AML-193 (cell line): ENCODE measurements at places on chromosomes 11 and 22.

- DNase-seq, result no peak
Observed at GRCh38 chr22:41534219-41534618, 10.1 kb downstream of the POLR3H start.

DNA sequence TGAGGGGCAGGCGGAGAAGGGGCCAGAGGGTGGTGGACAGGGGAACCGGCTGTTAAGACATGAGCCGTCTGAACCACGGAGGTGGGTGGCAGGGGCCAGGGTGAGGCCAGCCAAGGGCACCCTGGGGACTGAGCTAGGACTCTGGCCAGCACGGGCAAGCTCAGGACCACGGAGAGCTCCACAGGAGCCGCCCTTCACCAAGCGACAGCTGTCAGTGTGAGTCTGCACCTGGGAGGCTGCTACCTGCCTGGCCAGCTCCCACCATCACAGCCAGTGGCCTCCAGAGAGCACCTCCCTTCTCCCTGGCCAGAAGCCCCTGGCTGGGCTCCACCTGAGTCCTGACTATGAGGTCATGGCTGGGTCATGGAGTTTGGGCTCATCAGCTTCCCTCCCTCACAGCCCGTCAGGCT, 21.6 kb downstream of the MGAT3 start:
- no peak for DNase-seq

DNA sequence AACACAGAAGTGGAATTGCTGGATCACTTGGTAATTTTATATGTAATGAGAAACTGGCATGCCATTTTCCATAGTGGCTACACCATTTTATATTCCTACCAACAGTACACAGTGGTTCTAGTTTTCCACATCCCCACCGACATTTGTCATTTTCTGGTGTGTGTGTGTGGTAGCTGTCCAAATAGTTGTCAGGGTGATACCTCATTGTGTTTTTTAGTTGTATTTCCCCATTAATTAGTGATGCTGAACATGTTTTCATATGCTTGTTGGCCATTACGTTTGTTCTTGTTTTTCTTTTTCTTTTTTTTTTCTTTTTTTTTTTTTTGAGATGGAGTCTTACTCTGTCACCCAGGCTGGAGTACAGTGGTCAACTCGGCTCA, 12.2 kb downstream of the NEU3 start:
- no peak for DNase-seq

- peak; percentile 65 for DNase-seq
Observed at GRCh38 chr11:78228467-78228866, 39.7 kb downstream of the USP35 start.

GRCh38 chr11:86447763-86448480, 73.2 kb downstream of the CCDC81 start:
- DNase-seq, result no peak
